Neural crest cell (in vitro differentiated cells): ENCODE measurements at places on chromosomes 3 and 15.

GRCh38 chr15:74403991-74404563 lies 29.7 kb downstream of the SEMA7A start:
- DNase-seq, result no peak

DNA sequence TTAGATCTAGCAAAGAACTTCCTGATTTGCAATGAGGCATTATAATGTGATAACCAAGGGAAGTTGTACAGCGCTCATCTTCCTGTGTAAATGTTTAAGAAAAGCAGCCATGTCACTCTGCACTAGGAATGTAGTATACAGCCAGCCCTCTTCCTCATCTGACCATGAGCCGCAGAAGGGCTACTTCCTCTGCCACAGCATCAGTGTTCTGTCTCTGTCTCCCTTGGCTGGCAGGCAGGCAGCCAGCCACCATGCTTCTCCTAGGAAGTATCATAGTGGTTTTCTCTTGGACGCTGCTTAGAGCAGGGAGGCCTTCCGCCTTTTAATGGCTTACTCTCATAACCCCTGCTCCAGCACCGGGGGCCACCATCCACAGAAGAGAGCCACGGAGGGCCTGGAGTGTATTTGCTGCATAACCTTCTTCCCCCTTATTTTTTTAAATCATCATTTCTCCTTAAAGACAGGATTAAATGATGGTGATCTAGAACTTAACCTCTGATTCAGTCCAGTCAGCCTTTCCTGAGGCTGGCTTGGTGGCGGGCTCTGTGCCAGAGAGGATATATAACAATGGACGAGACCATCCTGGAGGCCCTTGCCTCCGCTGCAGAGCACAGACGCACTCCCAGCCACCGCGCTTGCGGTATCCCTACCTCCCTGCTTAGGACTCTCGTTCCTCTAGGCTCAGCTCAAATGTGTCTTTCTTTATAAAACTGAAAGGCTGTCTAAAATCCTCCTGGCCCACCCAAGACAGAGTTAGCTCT lies 57.3 kb upstream of the PLXNA1 start:
- no peak for DNase-seq

DNA sequence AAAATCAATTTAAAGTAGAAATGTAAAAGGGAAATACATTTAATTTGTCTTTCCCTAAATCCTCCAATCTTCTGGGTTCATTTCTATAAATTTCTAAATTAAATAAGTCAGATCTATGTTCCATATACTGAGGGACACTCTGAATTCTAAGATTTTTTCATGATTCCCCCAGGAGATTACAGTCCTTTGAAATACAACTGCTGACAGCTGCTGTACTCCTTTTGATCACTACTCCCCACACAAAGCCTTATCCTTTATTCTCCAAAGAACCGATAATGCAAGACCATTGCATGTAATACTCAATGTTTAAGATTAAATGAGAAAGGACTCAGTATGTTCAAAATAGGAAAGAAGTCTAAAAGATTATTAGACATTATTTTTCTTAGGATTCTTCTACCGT lies 865.7 kb downstream of the EPHA3 start:
- DNase-seq, result no peak

GRCh38 chr3:196378146-196378841 lies 40.1 kb upstream of the TM4SF19 start:
- no peak for DNase-seq

GRCh38 chr3:45987368-45988291 lies 8.0 kb downstream of the FYCO1 start:
- DNase-seq, result no peak

DNA sequence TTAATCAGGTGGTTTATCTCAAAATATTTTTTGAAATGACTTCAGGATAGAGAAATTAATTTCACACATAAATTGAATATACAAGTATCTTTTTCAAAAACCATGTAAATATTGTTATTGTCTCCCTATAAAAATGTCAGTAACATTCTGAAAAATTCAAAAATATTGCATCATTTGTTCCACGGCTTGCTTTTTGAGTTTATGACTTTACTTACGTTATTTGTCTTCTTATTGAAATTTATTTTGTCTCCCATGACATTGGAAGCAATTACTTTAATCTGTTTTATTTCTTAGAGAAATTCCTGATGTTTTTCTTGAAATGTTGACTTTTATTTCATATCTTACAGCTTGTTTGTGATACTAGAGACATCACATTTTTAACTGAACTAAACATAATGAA lies 56.9 kb upstream of the P2RY1 start:
- DNase-seq, result no peak

DNA sequence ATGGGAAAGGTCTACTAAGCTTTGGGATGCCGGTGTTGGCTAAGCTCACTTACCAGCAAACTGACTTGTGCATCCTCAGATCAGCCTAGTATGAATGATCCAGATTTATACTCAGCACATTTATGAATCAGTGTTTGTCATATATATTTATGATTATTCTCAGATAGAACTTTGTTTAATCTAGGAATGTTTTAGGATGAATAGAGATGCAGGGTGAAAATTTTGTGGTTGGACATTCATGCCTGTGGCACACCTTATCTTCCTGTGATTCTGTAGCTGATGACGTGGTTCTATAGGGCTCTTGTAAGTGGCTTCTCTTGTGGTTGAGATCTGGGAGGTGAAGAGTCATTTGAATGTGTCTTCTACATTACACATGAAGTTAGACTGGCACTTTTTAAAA lies 11.4 kb downstream of the CDIN1 start:
- DNase-seq, result no peak

- no peak for DNase-seq
Measured at GRCh38 chr15:39666677-39667076, 85.8 kb downstream of the THBS1 start.

DNA sequence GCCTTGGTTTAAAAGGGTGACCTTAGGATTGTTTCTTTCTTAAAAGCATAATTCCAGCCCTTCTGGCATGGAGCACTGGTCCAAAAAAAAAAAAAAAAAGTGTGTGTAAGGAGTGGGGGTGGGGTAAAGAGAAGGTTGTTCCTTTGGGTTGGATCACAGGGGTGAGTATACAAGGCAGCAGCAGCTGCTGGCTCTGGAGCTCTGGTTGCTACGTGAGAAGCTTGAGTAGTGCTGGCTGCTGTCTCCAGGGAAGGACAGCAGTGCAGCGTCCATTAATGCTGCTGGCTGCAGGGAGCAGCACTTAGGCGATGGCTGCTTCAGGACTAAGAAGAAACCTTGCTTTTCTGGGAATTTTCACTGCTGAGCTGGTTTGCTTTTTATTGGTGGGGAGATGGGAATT lies 2.3 kb downstream of the SETD5 start:
- DNase-seq, result peak; percentile 40

DNA sequence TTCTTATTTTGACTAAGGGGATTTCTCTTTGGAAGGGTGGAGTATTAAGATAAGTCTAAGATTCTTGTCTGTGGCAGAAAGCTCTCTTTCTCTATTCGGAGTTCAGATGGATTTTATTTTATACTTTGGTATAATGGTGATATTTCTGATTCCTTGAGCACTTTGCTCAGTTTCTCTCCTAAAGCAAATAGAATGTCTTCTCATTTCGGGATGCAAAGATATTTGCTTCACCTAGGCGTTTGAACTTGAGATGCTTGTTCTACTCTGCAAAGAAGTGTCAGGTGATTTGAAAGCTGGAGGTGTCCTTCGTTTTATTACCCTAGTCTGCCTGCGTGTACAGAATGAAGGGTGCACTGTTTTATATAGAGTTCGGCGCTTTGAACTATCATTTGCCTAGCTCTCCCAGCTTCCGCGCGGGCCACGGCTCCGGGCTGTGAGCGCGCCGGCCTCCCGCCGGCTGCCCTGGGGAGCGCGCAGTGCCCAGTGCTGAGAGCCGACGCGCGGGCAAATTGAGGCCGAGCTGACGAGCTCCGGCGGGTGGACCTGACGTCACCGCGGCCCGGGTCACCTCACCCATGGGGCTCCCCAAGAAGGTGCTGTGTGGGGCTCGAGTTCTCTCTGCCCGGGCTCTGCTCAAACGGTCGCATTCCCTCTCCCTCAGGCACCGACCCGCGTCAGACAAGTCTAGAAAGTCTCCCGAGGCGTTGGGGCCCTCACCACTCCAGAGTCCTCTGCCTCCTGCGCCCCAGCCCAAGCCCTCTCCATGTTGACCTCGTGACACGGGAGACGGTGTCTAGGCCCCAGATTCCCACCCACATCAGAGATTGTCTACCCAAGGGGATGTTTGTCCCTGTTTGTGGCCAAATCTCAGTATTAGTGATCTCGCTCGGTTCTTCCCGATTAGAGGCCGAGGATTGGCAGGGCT lies 7.5 kb downstream of the SOX2 start:
- DNase-seq, result no peak

- DNase-seq, result no peak
Measured at GRCh38 chr15:64502151-64502550, 41.8 kb downstream of the ZNF609 start.

DNA sequence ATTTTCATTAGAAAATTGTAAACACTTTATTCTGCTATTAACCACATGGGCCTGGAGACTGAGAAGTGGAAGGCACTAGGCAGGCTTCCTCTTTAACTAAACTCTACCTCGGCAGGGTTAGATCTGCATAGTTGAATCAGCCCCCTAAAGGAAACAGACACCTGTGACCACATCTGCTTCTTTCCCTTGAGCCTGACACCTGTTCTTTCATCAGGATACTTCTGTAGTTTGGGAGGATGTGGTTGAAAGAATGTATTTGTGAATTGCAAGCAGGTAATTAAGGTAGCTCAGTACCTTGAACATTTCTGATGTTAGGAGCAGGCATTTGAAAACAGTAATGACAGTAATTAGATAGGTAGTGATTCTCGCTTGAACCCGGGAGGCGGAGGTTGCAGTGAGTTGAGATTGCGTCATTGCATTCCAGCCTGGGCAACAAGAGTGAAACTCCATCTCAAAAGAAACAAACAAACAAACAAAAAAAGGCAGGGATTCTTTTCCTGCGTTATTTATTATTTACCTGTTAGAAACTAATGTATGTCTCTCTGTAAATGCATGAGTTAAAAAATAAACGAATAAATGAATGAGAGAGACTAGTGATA lies 468.5 kb downstream of the NLGN1 start:
- DNase-seq, result no peak

GRCh38 chr3:18057471-18058091 lies 315.1 kb upstream of the TBC1D5 start:
- DNase-seq, result no peak

- no peak for DNase-seq
Measured at GRCh38 chr3:188740010-188740409, 431.8 kb upstream of the TPRG1 start.

- DNase-seq, result no peak
Measured at GRCh38 chr3:131636266-131636775, 133.6 kb upstream of the MRPL3 start.

DNA sequence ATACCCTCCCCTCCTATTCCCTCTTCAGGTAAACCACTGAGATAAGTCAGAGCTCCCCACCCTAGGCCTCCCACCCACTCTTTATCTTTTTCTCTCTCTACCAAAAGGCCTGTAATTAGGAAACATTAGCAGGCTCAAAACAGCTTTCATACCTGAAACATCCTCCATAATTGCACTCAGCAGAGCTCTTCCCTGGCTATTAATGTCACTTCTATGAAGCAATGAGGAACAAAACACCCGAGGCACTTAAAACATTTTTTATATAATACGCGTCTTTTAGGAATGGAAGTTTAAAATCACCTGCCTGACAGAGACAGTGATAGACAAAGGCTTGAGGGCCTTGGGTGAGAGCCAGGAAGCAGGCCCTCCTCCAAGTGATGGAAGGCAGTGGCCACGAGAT lies 138.9 kb downstream of the EPHB1 start:
- no peak for DNase-seq
